ENCODE measurements at places on chromosomes 11 and 22.

DNA sequence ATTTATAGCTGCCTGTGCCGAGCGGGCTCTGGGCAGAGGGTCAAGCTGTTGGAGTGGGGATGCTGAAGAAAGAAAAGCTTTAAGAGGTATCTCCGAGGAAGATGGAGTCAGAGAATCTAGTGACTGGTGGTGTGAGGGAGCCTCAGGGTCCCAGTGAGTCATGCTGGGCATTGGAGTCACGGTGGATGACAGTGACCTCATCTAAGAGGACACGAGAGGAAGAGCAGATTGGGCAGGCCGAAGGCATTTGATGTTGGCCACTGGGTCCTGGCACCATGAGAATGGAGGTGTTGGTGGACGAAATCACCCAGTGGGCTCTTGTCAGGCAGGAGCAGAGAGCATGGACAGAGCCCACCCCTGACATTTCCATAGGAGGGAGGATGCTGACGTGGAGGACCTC lies 68.4 kb downstream of the TBC1D22A start:
- no peak for DNase-seq

- peak; percentile 29 for DNase-seq
Observed at GRCh38 chr11:104343578-104343977, 179.6 kb upstream of the PDGFD start.

DNA sequence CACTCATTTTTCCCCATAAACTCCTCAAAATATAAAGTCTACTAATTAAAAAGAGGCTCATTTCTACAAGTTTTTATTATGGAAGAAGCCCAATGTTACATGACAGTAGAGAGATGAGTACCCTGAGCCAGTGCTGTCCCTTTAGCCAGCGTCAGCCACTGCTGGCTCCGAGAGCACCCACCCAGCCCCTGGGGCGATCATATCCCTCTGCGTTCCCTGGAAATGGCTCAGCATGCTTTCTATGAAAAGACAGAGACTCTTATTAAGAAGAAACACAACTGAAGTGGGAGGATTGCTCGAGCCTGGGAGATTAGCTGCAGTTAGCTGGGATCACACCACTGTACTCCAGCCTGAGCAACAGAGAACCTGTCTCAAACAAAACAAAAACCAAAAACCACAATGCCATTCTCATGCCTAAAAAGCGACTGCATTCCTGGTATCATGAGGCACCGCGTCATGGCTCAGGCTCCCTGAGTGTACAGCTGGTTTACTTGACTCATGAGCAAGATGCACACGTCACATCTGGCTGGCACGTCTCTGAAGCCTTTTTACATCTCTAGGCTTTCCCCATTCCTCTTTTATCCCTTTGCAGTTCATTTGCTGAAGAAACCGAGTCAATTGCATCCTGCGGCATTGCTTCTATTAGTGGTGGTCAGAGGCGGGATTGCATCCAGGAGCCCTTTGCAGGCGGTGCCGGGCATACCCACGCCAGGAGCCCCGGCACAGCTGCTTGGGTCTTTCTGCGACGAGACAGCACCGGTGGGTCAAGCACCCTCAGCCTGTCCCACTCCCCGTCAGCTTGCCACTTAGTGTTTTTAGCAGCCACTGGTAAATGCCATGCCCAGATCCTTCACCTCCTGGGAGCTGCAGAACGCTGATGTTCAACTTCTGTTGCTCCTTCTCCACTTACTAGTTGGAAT lies 119.9 kb downstream of the CTTN start:
- peak; percentile 15 for DNase-seq

DNA sequence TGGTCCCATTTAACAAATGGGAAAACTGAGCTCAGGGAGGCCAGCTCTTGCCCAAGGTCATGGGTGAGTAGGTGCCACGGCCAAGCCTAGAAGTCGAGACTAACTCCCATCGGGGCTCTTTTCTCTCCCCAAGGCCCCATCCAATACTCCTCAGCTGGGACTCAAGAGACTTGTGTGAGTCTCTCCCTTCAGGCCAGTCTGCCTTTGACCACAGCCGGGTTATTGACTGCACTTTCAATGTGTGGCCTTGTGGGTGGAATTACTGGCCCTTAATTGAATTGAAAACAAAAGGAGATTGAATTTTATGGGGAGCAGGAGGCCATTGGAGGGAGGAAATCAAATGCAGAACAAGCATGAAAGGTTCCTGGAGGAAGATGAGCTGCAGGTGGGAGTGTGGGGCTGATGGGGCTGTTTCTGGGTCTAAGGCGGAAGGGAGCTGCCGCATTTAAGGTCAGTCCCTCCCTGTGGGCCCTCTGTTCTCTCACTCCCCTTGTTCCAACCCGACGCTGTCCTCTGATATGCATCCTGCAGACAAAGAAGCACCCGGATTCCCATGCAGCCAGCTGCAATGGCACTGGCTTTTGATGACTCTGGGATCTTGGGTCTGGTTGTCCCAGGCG lies 552.8 kb downstream of the MIAT start:
- DNase-seq: no peak

- no peak for DNase-seq
Observed at GRCh38 chr11:100612766-100613165, 74.3 kb upstream of the ARHGAP42 start.
